ENCODE measurements at places on chromosomes 5 and 9. TPM values are rescaled to one million over a fixed set of nuclear protein-coding genes. Genes with fewer than 3 reads are reported as not detected.

DNA sequence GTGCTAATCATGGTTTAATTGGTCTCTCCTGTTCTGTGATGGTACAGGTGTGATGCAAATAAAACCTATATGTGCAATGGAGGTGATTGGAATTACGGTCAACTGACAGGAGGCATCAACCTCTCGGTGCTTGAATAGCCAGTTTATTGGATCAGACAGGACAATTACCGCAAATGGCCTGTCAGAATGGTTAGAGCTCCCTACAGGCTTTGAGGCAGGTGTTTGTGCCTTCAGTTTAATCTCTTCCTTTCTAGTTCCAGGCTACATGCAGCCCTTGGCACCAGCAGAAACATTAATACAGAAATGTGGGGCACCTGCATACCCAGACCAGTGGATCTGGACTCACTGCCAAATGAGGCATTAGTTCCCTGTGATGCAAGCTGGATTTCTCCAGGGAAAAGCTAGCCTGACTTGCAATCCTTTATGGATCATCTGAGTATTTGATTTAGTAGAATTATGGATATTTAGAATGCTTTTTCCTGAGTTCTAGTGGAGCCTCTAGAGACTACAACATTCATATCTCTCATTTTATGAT lies 128.6 kb downstream of the MAT2B start:
- DNase-seq, result no peak

DNA sequence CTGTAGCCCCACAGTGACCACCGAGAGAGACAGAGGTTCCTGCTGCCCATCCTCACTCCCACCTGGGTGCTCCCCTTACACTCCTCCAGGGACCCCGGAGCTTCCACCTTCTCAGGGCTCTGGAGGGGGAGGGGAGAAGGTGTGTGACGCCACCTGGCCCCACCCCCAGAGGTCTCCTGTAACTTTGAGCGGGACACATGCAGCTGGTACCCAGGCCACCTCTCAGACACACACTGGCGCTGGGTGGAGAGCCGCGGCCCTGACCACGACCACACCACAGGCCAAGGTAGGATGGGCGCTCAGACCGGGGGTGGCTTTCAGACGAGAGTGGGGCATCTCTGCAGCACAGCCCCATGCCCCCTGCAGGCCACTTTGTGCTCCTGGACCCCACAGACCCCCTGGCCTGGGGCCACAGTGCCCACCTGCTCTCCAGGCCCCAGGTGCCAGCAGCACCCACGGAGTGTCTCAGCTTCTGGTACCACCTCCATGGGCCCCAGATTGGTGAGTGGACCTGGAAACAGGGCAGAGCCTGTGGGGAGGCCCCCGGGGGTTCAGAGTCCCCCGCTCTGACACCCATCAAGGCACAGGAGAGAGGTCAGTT lies 4.5 kb downstream of the MAMDC4 start:
- no peak for DNase-seq

DNA sequence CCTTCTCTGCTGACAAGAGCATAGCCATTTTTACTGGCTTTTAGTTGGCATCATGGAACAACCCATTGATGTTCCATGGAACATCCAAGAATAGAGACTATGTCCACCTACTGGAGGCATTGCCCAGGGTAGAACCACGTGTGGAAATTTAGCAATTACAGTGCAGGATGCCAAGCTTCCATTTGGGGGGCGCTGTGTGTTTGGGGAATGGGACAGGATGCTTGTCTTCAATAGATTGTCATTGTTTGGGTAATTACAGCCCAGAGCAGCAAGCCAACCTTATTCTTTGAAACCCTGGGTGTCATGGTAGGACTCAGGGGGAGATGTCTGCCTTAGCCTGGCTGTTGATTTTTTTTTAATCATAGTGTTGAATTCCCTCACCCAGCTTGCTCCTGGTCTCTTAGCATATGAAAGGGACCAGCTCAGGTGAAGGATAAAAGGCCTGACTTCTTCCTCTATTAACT lies 171.1 kb downstream of the DOCK2 start:
- no peak for DNase-seq

DNA sequence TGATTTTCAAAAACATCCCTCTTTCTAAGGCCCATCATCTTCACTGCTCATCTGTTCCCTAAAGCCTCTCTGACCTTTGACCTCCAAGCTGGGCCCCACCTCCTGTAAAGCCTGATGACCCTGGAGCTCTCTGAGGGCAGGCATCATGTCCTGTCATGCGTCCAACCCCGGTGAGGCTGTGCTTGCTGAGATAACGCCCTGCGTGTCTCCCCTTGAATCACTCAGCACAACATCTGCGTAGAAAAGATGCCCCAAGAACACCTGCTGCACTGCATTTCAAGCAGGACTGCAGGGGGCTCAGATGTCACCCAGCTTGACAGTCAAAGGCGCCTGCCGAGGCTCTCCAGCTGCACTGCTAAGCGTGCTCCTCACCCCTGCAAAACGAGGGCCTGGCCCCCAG lies 78.0 kb downstream of the OTULIN start:
- no peak for DNase-seq

DNA sequence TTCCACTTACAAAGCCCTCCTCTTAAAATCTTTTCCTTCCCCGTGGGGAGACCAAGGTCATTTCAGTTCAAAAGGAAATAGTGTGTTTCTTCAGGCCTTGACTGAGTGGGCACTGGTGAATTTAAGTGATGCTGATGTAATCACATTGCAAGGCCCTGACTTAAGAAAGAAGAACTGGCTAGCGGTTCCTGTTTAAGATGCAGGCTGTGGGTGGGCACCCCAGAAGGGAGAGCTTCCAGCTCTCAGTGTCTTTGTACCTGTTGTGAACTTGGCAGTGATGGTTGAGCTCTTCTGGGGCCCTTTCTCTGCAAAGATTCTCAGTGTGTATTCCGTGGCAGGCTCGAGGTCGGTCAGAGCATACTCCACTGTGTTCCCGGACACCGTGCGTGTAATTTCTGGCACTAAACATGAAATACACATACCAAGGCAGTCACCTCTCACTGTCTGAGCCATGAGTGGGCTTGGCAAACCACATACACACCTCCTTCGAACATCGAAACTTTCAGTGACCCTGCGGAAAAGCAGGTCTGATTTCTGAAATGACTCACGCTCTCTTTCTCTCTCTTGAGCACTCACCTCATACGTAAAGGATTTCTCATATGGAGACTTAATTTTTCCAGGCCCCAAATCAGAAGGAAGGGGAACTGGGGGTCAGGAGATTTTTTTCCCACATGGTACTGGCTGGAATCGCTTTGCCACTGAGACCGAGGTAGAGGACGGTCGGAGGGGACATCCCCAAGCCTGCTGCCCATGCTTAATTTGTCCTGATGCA lies 81.9 kb downstream of the TNC start:
- DNase-seq, result peak; percentile 77

DNA sequence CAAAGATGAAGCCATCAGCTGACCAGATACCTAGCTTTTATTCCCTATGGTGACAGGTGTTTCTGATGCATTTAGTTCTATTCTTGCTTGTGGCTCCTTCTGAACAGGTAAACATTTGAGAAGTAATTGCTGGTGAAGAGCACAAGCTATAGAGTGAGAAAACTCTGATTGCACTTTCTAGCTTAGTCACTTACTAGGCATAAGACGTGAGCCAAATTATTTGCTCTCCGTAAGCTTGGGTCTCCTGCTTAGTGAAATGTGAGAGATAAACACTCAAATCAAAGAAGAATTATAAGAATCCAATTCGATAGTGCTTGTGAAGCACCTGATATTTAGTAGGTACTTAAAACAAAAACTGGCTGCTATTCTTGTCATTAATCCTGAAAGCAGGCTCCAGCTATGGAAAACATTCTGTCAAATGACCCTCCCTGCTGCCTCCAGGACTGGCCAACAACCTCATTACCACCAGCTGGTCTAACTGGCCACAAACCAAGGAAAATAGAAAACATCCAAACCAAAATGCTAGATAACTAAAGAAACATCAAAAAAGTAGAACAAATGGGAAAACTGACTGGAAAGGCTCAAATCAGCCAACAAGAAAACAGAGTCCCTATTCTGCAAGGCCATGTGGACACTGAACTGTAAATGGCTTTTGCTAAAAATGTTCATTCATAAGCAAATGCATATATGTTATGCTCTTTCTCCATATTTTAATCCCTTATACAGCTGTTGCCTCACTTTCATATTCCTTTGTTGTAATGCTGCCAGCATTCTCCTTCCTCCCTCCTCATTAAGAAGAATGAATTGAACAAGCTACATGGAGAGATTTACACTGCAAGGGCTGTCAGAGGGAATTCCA lies 616.1 kb downstream of the DTWD2 start:
- no peak for DNase-seq

- no peak for DNase-seq
Measured at GRCh38 chr5:17182494-17182893, 34.9 kb upstream of the BASP1 start.

Gene ENTREP1
- total RNA-seq, result under 0.01 TPM

Gene ITK
- 1.3 TPM for total RNA-seq

Gene ARL14EPL
- not detected for total RNA-seq

Gene CD74
- 0.32 TPM for total RNA-seq

Gene TMEM215
- not detected for total RNA-seq

Gene EDIL3
- total RNA-seq, result 108 TPM

Gene HRCT1
- total RNA-seq, result 0.97 TPM

Measured in fibroblast of villous mesenchyme (primary cell).